ENCODE measurements at places on chromosomes 2 and 18. TPM values are rescaled to one million over a fixed set of nuclear protein-coding genes. Genes with fewer than 3 reads are reported as not detected.
A peak's percentile ranks its signal among the peaks of the same experiment; 100 is the strongest.

DNA sequence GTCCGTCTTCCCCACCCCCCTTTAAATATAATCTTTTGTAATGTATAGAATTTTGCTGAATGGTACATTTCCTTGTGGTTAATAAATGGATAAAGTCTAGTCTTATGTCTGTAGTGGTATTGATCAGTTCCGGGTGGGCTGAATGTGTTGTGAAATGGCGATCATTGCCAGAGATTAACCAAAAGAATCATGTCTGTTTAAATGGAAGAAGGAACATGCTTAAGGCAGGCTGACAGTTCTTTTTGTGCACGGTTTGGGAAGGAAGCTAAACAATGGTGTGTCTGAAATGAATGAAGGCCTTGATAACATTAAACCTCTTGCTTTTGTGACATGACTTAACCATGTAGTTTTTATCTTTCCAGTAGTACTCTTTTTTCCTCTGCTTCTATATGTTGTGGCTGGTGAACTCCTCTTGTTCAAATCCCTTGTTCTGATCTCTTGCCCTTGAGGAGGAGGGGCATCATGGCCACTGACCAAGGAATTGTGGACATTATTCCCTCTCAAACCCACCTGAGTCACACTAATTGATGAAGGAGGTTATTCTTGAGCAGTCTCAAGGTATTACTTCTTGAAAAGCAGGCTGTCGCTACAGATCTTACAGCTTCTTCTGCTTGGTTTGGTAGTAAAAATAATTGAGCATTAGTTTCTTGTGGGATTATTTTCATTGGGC lies 1.7 kb downstream of the ACVR2A start:
- peak; percentile 22 for DNase-seq
- H3K36me3 ChIP-seq, result no peaks in the 10 kb centered on the region
- no peak overlapping the region for H3K27ac ChIP-seq
- no peaks in the 10 kb centered on the region for H3K27me3 ChIP-seq
- H3K4me1 ChIP-seq, result peaks cover 29% of the 10 kb centered on the region

- no peaks in the 10 kb centered on the region for H3K4me1 ChIP-seq
- H3K4me3 ChIP-seq, result no peak overlapping the region
- no peaks in the 10 kb centered on the region for H3K27me3 ChIP-seq
These were observed 240.0 kb downstream of the LOXHD1 start for GRCh38 chr18:46416706-46417638.

DNA sequence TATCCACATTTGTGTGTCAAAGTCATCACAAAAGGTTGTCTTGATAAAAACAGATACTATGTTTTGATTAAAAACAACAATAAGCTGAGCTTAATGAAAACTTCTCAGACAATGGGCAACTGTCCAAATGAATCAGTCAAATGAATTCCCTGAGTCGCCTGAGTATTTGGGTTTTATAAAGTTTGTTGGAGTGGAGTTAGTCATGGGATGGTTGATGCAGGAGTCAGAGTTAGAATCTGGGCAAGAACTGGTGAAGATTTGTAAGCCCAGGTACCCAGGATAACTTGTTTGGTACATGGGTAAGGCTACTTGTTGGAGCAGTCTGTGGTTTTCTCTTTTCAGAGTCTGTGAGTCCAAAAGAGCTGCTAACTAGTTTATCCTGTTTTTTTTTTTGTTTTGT lies 34.4 kb upstream of the RAPGEF4 start:
- no peaks in the 10 kb centered on the region for H3K27me3 ChIP-seq
- no peaks in the 10 kb centered on the region for H3K36me3 ChIP-seq
- H3K4me1 ChIP-seq, result peaks cover 49% of the 10 kb centered on the region

- peaks cover 17% of the 10 kb centered on the region for H3K4me1 ChIP-seq
- no peak overlapping the region for H3K4me3 ChIP-seq
- no peak for DNase-seq
- H3K27ac ChIP-seq, result no peak overlapping the region
These were observed 49.0 kb upstream of the ACSL3 start for GRCh38 chr2:222811828-222812227.

GRCh38 chr2:45014016-45014702 lies 4.9 kb upstream of the SIX2 start:
- no peak overlapping the region for H3K4me3 ChIP-seq
- no peaks in the 10 kb centered on the region for H3K36me3 ChIP-seq
- DNase-seq, result no peak
- H3K27ac ChIP-seq, result no peak overlapping the region
- peaks cover 11% of the 10 kb centered on the region for H3K4me1 ChIP-seq

- no peak for DNase-seq
- H3K4me3 ChIP-seq, result no peak overlapping the region
- H3K27me3 ChIP-seq, result no peaks in the 10 kb centered on the region
- no peaks in the 10 kb centered on the region for H3K36me3 ChIP-seq
These were observed 172.5 kb downstream of the NCK2 start for GRCh38 chr2:105917226-105917625.

The PID1 gene
- total RNA-seq, result 0.84 TPM

The CD8B2 gene
- total RNA-seq, result not detected

The DYNAP gene
- not detected for total RNA-seq

The SLC30A3 gene
- not detected for total RNA-seq

Measured in PC-3 (cell line).